ENCODE measurements at places on chromosomes 2 and 18.
A peak's percentile ranks its signal among the peaks of the same experiment; 100 is the strongest.

DNA sequence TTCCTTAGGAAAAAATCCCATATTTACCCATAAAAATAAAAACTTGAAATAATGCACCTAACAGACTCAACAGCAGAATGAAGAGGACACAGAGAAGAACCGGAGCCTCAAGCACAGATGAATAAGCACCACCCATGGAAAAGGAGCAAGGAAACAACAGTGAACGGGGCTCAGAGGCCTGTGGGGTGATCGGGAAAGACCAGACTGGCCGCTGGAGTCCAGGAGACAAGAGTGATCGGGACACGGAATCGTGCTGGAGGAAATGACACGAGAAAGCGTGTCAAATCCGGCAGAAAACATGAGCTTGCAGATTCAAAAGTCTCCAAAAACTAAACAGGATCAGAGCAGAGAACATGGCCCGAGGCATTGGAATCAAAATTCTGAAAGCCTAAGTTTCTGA lies 448.0 kb upstream of the SALL3 start:
- DNase-seq = no peak

DNA sequence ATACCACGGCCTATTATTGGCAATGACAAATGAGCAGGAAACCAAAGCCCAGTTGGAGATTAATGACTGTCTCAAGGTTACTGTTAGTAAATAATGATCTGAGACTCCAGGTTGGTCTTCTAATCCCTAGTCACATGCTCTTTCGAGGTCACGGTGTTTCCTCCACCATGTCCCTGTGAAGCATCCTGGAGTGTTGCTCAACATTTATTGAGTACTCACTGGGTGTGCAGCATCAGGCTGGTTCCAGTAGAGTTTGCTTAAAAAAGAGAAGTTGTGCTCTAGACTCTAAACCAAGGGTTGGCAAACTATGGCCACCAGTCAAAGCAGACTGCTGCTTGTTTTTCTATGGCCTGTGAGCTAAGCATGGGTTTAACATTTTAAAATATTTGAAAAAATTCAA lies 263.8 kb upstream of the ATP5MC3 start:
- DNase-seq = no peak

DNA sequence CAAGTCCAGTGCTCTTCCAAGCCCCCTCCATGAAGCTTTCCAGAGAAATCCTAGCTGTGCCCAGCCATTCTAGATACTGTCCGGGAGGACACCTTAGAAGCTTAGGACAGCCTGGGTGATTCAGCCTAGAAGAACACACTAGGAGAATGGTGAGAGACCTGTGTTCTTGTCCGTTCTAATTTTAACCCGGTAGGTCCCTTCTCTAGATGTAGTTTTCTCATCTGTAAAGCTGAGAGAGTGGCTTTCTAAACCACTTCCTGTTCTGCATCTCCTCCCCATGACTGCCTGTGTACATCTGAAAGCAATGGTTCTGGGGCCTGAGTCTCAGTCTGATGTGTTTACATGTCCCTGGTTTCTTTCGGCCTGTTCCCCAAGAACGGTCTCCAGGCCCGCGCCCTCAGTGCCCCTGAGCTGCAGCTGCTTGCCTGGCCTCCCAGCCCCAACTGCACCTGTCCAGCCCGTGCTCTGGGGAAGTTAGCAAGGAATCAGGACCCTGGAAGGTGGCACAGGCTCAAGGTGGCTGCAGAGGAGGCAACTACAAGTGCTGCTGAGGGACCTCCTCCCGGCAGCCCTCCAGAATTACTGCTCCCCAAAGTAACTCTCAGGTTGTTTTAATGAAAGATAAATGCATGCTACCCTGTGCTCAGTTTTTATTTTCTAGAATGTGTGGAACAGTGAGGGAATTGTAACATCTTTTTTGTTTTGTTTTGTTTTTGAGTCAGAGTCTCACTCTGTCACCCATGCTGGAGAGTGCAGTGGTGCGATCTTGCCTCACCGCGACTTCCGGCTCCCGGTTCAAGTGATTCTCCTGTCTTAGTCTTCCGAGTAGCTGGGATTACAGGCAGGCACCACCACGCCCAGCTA lies 105.9 kb downstream of the LBH start:
- peak; percentile 18 for DNase-seq

DNA sequence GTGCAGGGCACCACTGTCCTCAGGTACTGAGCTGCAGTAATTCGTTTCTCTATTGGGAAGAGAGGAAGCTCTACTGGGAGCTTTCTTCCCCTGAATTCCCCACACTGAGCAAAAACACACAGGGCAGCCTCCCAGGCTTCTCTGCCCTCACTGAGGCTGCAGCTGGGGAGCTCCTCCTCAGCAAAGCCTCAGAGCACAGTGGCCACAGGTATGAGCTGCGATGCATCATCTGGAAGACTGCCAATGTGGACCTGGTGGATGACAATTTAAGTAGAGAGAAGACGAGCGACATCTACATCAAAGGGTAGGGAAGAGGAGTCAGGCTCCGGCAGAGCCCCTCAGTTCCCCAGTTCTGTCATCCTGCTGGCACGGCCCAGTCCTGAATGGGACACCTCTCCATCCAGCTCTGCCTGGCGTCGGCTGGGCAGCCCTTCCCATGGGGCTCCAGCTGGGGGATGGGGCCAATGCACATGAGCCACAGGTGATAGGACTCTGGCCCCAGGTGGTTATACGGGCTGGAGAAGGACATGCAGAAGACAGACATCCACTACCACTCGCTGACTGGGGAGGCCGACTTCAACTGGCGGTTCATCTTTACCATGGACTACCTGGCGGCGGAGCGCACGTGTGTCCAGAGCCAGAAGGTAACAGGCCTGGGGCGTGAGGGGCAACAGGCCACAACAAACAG lies 37.6 kb downstream of the LMAN2L start:
- DNase-seq = no peak

- no peak for DNase-seq
Observed at GRCh38 chr2:196183528-196184231, 12.3 kb upstream of the STK17B start.

- no peak for DNase-seq
Observed at GRCh38 chr18:40577981-40578365, 1377.1 kb upstream of the PIK3C3 start.

- DNase-seq = no peak
Observed at GRCh38 chr2:80147690-80148089, 156.9 kb downstream of the LRRTM1 start.

GRCh38 chr2:12207491-12207890 lies 461.1 kb downstream of the LPIN1 start:
- no peak for DNase-seq

DNA sequence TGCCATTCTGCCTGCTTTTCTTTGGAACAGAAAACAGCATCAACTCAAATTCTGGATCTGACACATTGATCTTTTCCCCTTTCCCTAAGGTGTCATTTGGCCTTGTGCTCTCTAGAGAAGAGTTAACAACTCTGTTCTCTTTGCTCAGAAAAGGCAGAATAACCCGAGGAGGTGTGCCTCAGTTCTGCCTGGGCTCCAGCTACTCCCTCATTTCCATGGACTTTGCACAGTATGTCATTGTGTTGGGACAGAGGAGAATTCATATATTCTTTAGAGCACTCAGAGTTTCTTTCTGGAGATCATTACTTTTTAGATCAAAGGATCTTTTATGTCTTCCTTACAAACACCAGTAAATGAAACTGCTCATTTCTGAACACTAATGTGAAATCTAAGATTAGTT lies 249.1 kb downstream of the PHLPP1 start:
- no peak for DNase-seq

DNA sequence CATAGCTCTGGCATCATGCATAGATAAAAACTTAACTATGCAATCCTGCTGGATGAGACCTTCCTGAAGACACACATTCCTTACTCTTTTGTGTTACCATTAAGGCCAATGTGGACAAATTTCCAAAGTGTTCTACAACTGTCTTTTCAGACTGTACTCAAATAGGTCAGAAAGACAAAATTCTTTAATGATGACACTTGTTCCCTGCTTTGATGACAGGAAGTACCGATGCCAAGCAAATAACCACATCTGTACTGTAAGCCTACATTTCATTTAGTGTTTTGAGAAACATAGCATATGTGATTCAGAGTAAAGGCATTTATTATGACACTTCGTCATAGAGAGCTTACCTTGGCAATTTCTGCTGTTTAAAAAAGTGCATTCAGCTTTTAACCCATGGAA lies 55.0 kb downstream of the PMAIP1 start:
- DNase-seq = no peak

- peak; percentile 15 for DNase-seq
Observed at GRCh38 chr2:42127425-42128424, 41.4 kb upstream of the EML4 start.

DNA sequence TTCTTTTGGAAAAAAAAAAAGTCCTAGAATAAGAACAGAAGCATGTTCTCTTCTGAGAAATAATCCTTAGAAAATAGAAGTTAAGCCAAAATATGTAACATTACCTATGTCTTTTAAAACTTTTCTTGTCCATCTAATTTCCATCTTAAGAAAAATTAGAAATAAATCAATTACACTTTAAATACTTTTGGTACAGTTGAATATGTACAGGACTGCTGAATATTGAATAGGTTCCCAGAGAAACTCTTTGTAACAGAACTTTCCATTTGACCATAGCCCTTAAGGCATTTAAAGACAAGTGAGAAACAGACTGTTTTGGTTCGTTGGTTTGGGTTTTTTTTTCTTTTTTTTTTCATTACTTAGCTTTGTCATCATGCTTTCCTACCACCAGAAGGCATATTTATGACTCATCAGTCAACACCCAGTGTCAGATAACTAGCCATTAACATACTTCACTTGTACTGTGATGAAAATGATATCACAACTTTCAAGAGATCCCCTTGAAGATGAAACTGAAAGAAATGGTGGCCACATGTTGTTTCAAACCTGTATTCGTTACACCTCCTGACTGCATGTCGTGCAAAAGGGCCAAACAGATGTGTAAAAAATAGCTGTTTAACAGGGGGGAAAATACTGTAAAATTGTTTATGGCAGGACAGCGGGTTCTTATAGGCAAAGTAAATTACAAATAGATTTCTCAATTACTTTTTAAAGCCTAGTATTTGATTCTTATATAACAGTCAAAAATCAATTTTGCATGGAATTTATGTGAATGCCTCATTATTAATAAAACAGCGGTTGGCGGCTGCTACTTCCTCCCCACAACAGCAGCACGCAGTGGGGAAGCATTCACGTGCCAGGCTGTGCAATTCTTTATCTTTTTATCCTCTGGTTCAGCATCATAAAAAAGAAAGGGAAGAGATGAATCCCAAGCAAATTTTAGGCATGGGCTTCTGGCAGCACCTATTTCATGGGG lies 280.7 kb upstream of the HNRNPA3 start:
- DNase-seq = no peak

DNA sequence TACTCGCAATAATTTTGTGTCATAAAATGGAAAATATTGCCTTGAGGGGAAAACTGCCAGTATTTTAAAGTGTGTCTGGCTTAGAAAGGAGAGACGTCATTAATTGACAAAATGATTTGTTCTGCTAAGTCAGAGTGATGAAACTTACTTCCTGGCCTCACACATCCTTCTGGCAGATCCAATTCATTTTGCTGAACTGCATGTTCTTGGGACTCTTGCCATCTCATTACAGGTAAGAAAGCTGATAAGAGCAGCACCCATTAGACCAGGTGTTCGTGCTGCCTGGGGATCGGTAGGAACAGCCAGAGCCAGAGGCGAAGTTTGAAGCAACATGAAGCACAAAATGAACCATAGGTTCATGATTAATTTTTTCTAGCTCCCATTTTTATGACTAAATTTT lies 38.0 kb downstream of the KCNE4 start:
- DNase-seq = no peak

- peak; percentile 44 for DNase-seq
Observed at GRCh38 chr18:74353169-74353775, 37.6 kb downstream of the C18orf63 start.

- DNase-seq = no peak
Observed at GRCh38 chr2:37084797-37085196, 479 bp downstream of the GPATCH11 start.

DNA sequence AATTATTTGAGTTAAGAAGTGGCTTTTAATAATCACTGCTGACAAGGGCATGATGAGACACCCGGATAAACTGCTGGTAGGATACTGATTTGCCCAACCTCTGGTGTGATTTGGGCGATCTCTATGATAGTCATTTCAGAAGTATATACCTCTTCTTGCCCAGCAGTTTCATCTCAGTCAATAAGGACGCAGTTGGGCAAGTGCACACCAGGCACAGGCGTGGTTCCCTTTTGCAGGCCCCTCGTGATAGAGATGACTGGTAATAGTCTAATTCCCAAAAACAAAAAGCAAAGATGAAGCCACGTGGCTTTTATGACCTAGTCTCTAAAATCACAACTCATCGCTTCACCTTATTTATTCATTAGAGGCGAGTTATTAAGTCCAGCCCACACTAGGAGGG lies 246.4 kb downstream of the PRKCE start:
- no peak for DNase-seq

DNA sequence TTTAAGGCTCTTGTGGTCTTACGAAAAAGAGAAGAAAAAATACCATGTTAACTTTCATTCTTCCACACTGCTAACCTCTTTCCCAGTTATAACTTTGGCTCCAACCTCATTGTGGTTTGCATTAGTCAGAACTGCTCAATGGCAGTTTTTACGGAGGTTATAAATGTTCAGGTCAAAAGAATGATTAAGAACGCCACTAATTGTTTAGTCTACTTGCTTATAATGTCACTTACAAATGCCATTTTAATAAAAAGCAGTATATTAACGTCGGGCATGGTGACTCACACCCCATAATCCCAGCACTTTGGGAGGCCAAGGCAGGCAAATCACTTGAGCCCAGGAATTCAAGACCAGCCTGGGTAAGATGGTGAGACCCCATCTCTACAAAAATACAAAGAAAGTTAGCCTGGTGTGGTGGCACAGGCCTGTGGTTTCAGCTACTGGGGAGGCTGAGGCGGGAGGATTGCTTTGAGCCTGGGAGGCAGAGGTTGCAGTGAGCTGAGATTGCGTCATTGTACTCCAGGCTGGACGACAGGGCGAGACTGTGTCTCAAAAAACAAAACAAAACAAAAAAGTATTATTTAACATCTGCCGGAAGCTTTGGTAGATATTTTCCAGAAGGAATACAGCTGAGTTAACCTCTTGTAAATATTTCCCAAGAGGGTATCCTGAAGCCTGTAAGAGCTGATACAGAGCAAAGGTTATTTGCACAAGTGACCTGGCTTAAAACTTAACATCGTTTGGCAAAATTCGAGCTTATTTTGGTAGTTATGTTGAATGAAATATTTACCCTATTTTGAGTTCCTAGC lies 5.1 kb downstream of the AGPS start:
- DNase-seq = no peak

DNA sequence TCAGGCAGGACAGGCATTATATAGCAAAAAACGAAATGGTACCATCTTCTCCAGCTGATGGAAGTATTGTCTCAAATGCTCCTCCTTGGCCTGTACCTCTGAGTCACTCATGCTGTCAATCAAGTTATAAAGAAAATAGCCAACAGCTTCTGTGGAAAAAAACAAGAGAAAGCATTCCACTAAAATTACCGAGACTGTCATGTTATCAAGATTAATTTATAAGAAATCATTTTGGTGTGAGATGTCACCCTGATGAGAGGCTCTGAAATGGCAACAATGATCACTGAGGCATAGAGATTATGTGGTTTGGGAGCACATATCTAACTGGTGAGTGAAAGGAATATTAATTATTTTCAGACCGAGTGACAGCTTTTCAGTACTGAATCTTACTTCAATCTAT lies 47.4 kb downstream of the LRPPRC start:
- no peak for DNase-seq

Data from T follicular helper cell (primary cell).